ENCODE measurements at places on chromosomes 11 and 22.
A peak's percentile ranks its signal among the peaks of the same experiment; 100 is the strongest.

DNA sequence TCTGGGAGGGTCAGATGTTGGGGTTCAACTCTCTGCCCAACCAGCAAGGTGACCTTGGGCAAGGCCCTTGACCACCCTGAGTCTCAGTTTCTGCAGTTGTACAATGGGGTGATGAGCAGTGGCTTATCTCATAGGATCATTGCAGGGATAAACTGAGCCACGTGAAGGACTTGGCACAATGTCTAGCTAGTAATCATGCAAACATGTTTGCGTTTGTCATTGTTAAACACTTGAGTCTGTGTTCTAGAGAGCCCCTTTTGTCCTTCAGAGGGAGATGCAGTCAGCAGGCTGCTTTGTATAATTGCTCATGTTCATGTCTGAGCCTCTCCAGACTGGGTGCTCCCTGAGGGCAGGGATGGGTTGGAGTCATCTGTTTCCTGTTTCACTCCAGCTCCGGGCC is 15.8 kb downstream of the CD82 start:
- DNase-seq, result no peak

- DNase-seq, result no peak
Measured at GRCh38 chr11:71914617-71915189, 13.7 kb downstream of the XNDC1N start.

DNA sequence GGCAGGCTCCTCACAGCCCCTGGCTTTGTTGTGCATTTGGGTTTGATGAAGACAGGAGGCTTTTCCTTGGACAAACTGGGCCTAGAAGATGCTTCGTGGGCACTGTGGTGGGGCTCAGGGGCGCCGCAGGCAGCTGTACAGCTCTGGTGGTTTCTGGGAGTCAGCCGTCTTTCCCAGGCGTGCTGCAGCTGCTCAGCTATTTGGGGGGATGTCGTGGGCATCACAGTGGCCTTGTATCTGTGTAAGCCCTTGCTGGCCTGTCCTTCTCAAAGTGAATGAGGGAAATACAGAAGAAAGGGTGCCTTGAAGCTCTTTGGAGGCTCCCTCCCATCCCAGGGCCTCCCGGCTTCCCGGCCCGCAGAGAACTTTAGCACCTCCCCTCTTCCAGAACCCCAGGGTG is 89.5 kb downstream of the TBC1D22A start:
- DNase-seq, result no peak

- no peak for DNase-seq
Measured at GRCh38 chr11:69873166-69874077, 54.2 kb upstream of the FGF3 start.

GRCh38 chr11:22276535-22276934 is 61.6 kb upstream of the SLC17A6 start:
- no peak for DNase-seq

GRCh38 chr11:68146704-68147474 is 25.7 kb upstream of the CHKA start:
- DNase-seq, result peak; percentile 64

GRCh38 chr11:95327273-95327948 is 96.4 kb upstream of the SESN3 start:
- DNase-seq, result no peak

Measured in left ventricle myocardium superior (tissue), 1 donor.